ENCODE measurements at places on chromosomes 12 and 14. TPM values are rescaled to one million over a fixed set of nuclear protein-coding genes. Genes with fewer than 3 reads are reported as not detected.

- DNase-seq: no peak
These were observed 89.3 kb upstream of the MED13L start for GRCh38 chr12:116366824-116367223.

DNA sequence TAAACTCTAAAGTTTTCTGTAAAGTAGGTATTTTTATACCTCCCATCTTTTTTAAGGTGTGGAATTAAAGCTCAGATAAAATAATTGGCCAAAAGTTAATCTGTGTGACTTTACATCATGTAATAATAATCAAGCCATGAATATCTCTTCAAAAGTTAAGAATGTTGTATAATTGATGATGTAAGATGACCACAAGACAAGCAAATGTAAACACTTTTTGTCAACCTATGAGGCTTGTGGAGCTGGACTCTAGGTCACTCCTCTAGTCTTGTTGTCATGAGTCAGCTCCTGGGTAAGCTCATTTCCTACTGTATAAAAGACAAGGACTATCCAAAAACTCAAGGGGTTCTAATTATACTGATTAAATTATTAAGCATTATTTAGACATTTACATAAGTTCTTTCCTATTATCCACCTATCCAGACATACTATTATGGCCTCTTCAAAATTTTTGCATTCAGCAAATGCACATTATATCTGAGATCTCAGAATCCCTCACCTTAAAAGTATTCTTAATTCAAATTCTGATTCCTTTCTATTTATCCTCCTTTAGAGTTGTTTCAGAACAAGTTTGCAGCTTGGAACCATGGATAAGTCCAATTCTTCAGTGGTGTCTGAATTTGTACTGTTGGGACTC, at the start of gene OR4K5:
Gene OR4K5 (plus strand): TSS at position 587 of the 637 bp plus-strand sequence. CDS start 0 bp downstream, at position 587.
- no peak for DNase-seq

- DNase-seq: no peak
These were observed 171.3 kb downstream of the TTC7B start for GRCh38 chr14:90644882-90645281.

Gene TEX52
- 0.20 TPM for total RNA-seq

- DNase-seq: no peak
These were observed 16.7 kb downstream of the CHGA start for GRCh38 chr14:92939699-92940098.

DNA sequence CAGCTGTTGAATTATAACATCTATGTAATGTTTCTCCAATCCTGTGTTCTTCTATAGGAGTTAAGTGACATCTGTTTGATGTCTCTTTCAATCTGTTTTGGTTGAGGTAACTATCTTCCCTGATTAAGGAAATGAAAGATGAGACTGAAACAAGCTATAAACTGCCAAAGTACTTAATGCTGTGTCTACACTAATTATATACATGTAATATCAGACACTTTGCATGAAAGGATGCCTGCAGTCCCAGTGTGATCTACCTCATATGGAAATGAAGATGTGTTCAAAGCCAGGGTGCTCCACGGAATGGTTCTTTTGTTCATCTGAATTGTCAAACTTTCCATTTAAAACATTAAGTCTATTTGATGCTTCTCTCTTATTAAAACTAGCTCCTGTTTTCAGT, 958.3 kb downstream of the GALC start:
- DNase-seq: no peak

GRCh38 chr14:88323523-88324199, 592 bp upstream of the KCNK10 start:
- DNase-seq: peak; percentile 64

Gene KRT75
- not detected for total RNA-seq

Gene ITFG2
- 32.7 TPM for total RNA-seq

DNA sequence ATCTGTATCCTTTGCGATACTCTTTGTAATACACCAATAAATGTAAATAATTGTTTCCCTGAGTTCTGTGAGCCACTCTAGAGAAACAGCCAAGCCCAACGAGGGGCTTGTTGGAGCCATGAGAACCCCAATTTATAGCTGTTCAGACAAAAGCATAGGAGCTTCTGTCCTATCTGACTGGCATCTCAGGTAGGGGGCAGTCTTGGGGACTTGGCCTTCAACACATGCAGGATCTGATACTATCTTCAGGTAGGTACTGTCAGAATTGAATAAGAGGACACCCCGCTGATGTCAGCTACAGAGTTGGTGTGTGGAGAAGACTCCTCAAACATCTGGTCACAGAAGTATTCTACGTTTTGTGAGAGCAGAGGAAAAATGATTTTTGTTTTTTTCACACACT, 25.3 kb downstream of the TXNDC16 start:
- no peak for DNase-seq

Gene GALNT9
- total RNA-seq: 0.35 TPM

Gene IL22
- not detected for total RNA-seq

GRCh38 chr14:61511558-61511948, 183.8 kb upstream of the HIF1A start:
- DNase-seq: no peak

GRCh38 chr14:71555654-71556559, 376.3 kb upstream of the RGS6 start:
- no peak for DNase-seq

Gene OR6C4
- total RNA-seq: not detected

GRCh38 chr12:107590814-107591375, 94.7 kb upstream of the PWP1 start:
- DNase-seq: no peak

- DNase-seq: no peak
These were observed 910.4 kb downstream of the VRK1 start for GRCh38 chr14:97707603-97708002.

Gene LUM
- not detected for total RNA-seq

GRCh38 chr14:99519347-99519881, 38.2 kb downstream of the CCNK start:
- DNase-seq: no peak

DNA sequence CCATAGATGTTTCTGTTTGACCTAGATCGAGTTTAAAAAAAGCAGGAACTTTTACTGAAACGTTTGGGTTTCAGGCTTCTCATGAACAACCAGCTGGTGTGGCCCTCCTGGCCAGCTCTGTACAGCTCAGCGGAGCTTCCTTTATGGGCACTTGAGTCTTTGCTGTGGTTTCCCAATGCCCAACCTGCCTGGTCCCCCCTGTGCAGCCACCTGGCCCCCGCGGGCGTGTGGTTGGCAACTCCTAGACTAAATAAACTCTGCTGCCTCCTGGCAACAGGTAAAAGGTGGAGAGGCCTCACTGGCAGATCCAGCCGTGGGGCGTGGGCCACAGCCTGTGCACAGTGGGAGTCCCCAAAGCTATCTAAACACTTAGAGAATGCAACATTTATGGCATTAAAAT, 38.7 kb downstream of the ADGRD1 start:
- DNase-seq: no peak

DNA sequence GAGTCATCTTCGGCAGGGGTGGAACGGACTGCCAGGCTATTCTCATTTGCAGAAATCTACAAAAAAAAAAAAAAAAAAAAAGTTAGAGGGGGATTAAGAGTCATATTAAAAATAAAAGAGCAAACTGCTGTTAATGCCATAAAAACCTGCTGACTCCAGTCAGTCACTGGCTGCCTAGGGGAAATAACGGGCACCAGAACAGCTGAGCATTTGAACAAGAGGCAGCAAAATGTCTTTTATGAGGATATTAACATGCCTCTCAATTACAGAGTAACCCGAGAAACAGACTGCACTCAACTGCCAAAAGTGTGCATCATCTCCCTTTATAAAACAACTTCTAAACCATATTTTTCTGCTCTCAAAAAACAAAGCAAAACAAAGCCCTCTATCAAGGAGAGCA, 28.7 kb upstream of the CERS5 start:
- DNase-seq: no peak

Gene IFNG
- total RNA-seq: not detected

Gene GDF3
- total RNA-seq: 9.1 TPM

DNA sequence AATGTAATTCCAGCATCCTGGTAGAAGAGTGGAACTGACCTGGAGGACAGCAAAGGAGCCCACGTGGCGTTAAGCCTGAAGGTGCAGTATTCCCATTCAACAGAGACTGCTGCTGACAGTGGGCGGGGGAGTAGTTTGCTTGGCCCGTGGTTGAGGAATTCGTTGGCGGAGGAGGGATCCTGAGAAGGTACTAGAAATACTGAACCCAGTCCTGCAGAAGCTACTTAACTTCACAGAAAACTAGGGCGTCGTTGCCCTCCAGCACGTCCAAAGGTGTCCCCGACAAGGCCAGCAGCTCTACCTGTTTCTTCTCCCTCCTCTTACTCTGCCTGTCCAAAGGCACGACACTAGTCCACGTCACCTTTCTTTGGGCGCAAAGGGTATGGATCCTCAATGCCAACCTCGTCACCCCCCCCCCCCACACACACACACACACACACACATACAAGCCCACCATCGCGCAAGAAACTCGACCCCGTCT, 303 bp downstream of the PUS7L start:
- DNase-seq: no peak

Gene TAS2R43
- 0.48 TPM for total RNA-seq

DNA sequence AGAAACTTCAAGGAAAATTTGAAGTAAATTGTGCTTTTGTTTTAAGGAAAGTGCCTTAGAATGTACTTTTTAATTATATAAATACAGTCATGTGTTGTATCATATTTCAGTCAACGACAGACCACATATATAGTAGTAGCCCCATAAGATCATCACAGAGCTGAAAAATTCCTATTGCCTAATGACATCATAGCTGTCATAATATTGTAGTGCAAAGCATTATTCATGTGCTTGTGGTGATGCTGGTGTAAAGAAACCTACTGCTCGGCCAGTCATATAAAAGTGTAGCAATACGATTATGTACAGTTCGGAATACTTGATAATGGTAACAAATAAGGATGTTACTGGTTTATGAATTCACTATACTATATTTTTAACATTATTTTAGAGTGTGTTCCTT, 198.9 kb upstream of the SLC16A7 start:
- no peak for DNase-seq

Gene PTPRQ
- total RNA-seq: not detected

- DNase-seq: peak; percentile 24
These were observed 49.6 kb upstream of the PRMT8 start for GRCh38 chr12:3441435-3441834.

Gene NINJ2
- 0.24 TPM for total RNA-seq

GRCh38 chr12:131830914-131831571, 2.9 kb downstream of the MMP17 start:
- DNase-seq: no peak

Gene IL31
- total RNA-seq: not detected

- DNase-seq: no peak
These were observed 2.1 kb downstream of the WSB2 start for GRCh38 chr12:118058881-118059280.

Gene CACNA2D4
- total RNA-seq: 0.79 TPM

- DNase-seq: no peak
These were observed 343.4 kb downstream of the BCAT1 start for GRCh38 chr12:24605466-24605865.

Gene CCDC38
- not detected for total RNA-seq

DNA sequence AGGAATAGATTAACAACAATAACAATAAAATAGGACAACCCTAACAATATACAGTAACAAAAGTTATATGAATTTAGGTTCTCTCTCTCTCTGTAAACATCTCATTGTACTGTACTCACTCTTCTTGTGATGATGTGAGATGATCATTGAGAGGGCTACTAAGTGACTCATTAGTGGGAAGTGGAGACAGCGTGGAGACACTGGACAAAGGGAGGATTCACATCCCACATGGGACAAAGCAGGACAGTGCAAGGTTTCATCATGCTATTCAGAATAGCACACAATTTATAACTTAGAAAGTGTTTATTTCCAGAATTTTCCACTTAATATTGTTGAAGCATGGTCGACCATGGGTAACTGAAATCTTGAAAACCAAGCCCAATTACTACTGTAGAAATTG, 26.0 kb upstream of the SPATA7 start:
- no peak for DNase-seq

- no peak for DNase-seq
These were observed 68.5 kb upstream of the RGS6 start for GRCh38 chr14:71863766-71864165.

GRCh38 chr14:92883066-92883465, 39.9 kb upstream of the CHGA start:
- DNase-seq: no peak

DNA sequence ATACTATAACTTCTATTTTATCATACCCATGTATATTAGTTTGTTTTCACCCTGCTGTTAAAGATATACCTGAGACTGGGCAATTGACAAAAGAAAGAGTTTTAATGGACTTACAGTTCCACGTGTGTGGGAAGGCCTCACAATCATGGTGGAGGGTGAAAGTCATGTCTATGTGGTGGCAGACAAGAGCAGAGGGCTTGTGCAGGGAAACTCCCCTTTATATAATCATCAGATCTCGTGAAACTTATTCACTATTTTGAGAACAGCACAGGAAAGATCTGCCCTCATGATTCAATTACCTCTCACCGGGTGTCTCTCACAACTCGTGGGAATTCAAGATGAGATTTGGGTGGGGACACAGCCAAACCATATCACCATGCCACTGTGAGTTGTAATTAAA, 135.8 kb downstream of the SYNE2 start:
- no peak for DNase-seq

DNA sequence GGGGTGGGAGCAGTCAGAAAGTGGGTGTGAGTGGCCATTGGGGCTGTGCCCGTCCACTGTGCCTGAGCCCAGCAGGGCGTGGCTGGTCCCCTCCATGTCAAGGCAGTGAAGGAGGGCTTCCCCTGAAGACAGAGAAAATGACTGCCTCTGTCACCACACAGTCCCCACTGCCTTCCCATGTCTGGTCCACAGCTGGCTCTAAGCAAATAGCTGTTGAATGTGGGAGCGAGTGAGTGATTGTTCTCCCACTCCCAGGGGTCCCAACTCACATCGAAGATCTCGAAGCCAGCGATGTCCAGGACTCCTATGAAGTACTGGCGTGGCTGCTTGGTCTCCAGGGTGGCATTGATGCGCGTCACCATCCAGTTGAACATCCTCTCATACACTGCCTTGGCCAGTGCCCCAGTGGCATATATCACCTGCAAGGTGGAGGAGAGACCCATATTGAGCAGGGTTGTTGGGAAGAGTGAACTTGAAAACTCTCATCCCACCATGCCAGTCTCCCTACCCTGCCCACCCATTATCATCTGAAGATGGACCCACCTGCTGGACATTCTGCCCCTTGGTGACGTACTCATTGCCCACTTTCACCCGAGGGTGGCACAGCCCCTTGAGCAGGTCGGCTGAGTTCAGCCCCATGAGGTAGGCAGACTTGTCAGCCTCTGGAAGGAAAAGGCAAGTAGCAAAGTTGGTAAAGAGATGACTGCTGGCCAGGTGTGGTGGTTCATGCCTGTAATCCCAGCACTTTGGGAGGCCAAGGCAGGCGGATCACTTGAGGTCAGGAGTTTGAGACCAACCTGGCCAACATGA, 6.6 kb downstream of the MYH7 start:
- no peak for DNase-seq

- DNase-seq: peak; percentile 63
These were observed 391.3 kb upstream of the FOXG1 start for GRCh38 chr14:28375295-28375694.

All from H9 (cell line).